ENCODE measurements at places on chromosomes 13 and 19. TPM values are rescaled to one million over a fixed set of nuclear protein-coding genes. Genes with fewer than 3 reads are reported as not detected.

DNA sequence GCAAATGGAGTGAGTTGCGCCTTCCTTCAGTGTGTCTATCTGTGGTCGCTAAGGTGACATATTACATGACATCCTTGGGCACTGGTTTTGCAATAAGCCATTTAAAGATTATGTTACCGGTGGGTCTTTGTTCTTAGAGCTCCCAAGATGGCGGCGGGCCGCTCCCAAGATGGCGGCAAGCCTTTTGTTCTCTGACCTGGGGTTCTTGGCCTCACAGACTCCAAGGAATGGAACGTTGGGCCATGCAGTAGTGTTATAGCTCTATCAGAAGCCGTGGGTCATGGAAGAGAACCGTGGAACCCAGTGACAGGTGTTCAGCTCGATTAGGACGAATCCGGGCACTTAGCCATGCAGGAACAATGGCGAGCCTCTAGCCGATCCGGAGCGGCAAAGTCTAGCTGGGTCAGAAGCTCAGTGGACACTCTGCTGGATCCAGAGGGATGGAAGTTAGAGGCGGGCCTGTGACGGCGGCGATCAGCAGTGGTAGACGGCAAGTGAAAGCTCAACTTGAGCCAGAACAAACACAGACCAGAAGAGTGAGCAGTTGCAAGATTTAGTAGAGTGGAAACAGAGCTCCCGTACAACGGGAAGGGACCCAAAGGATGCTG, 188.6 kb downstream of the TEX29 start:
- no peak for DNase-seq
- H3K4me3 ChIP-seq = no peak overlapping the region
- H3K36me3 ChIP-seq = no peaks in the 10 kb centered on the region
- H3K27me3 ChIP-seq = no peaks in the 10 kb centered on the region
- H3K27ac ChIP-seq = no peak overlapping the region
- no peaks in the 10 kb centered on the region for H3K4me1 ChIP-seq

Gene CACNG7
- 3.4 TPM for total RNA-seq

- H3K27me3 ChIP-seq = peaks cover 6% of the 10 kb centered on the region
- DNase-seq = peak; percentile 79
- peak overlapping the region; percentile 87 for H3K4me3 ChIP-seq
- H3K4me1 ChIP-seq = peaks cover 12% of the 10 kb centered on the region
Measured at GRCh38 chr13:114130837-114131582, 1.4 kb downstream of the RASA3 start.

Gene MIA
- total RNA-seq = not detected

DNA sequence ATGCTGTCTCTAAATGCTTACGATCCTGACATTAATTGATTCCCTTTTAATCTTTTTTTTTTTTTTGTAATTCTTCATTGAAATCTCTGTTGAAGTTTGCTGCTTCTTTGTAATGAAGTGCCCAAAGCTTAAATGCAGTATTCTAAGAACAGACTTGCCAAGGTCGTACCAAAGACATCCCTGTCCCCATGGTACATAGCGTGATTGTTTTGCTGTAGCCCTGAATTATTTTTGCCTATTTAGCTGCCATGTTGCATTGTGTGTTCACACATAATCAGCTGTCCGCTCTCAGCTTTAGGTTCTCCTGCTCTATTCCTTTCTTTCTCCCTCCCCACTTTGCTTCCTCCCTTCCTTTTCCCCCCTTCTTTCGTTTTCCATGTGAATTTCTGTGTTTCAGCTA, 21.1 kb downstream of the FGF9 start:
- no peaks in the 10 kb centered on the region for H3K4me1 ChIP-seq
- no peak overlapping the region for H3K4me3 ChIP-seq
- no peaks in the 10 kb centered on the region for H3K36me3 ChIP-seq
- H3K27me3 ChIP-seq = no peaks in the 10 kb centered on the region
- no peak for DNase-seq

Gene POGLUT2
- 18.1 TPM for total RNA-seq

Gene PSG6
- not detected for total RNA-seq

Gene ZNF91
- total RNA-seq = 115 TPM

DNA sequence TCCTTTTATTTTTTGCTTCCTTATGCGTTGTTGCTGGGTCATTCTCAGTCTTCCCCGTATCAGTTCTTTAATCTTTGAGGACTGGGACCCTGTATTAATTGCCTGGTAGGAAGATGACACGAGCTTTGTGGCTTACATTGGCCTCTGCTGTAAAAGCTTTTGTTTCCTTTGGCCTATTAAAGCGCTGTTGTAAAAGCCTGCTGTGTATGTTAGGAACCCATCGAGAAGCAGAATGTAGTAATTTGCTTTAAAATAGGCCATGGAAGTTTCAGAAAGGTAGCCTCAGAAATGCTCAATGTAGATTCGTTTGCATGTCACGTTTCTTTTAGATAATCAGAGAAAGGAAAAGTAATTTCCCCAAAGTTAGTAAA, 257.5 kb upstream of the STARD13 start:
- H3K4me3 ChIP-seq = peak overlapping the region; percentile 95
- H3K27ac ChIP-seq = peak overlapping the region; percentile 99
- no peaks in the 10 kb centered on the region for H3K27me3 ChIP-seq
- no peak for DNase-seq
- no peaks in the 10 kb centered on the region for H3K36me3 ChIP-seq

DNA sequence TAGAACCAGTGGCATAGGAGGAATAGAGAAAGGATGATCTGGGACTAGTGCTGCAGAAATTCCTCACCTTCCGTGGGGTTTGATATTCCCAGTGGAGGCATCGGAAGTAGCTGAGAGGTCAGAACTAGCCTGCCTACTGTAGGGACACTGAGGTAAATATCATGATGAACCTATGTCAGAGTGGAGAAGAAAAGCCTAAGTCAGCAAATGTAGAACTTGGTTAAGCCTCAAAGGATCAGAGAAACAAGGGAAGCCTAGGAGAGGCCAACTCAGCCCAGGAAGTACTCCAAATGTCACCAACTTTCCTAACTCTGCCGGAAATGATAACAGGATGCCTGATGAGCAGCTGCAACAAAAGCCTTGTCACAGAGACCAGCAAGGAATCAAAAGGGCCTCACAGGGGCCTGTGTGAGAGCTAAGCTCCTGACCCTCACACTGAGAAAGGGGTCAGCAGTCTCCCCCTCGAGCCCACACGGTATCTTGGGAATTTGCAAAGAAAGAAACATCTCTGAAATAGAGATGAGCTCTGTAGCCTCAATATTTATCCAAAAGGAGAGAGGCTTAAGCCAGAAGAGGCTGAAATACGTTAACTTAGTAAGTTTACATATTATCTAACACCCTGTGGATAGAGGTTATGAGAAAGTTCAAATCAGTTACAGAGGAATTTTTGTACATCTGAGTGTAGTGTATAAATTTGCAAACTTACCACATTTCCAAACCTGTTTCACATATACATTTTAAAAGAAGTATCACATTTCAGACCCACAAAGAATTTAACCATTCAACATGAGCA, 1064.3 kb downstream of the DIAPH3 start:
- peaks cover 12% of the 10 kb centered on the region for H3K4me1 ChIP-seq
- no peak overlapping the region for H3K4me3 ChIP-seq
- no peaks in the 10 kb centered on the region for H3K27me3 ChIP-seq
- DNase-seq = no peak
- H3K36me3 ChIP-seq = no peaks in the 10 kb centered on the region
- H3K27ac ChIP-seq = peak overlapping the region; percentile 89

- no peaks in the 10 kb centered on the region for H3K4me1 ChIP-seq
- H3K4me3 ChIP-seq = no peak overlapping the region
- H3K27ac ChIP-seq = no peak overlapping the region
- DNase-seq = no peak
Measured at GRCh38 chr19:19101540-19101939, 36.7 kb downstream of the TMEM161A start.

Measured in endodermal cell (in vitro differentiated cells).